NCI-H524 treated with DMSO at 0.1 percent for 48 hours (cell line): ENCODE measurements at places on chromosomes 13 and 19.

- DNase-seq = peak; percentile 78
Observed at GRCh38 chr19:5035793-5036697, 67.1 kb downstream of the KDM4B start.

GRCh38 chr19:32427536-32427935 lies 22.0 kb downstream of the DPY19L3 start:
- peak; percentile 11 for DNase-seq

GRCh38 chr19:40512473-40513344 lies 45.9 kb downstream of the SPTBN4 start:
- no peak for DNase-seq

DNA sequence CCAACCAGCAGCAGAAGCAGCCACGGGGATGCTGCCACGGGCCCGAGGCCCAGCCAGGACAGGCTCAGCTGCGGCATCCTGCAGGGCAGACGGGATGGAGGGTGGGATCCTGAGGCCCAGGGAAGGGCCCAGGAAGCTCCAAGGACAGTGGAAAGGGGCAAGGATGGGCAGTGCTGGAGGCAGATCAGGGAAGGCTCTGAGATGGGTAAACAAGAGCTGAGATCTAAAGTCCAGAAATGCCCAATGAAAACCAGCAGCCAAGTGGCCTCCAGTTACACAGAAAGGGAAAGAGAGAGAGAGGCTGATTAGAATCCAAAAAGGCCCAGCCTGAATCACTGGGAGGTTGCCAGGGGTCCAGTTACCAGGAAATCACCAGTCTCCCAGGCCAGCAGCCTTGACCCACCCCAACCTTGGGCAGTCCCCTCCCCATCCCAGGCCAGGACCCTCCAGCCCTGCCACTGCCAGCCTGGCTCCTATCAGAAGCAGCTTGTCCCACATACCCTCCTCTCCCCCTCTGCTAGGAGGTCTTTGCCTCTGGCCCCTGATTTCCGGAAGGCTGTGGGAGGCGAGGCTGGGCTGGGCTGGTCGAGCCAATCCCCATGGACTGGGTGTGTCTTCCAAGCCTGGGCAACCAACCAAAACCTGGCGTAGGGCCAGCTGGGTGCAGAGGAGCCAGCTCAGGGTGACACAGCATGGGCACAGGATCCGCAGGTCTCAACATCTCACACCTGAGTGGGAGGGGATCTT lies at the start of gene CYP4F11:
Gene CYP4F11 (minus strand): TSS at position 198 of the 747 bp plus-strand sequence. CDS start 121 bp downstream, at position 77.
- DNase-seq = no peak

DNA sequence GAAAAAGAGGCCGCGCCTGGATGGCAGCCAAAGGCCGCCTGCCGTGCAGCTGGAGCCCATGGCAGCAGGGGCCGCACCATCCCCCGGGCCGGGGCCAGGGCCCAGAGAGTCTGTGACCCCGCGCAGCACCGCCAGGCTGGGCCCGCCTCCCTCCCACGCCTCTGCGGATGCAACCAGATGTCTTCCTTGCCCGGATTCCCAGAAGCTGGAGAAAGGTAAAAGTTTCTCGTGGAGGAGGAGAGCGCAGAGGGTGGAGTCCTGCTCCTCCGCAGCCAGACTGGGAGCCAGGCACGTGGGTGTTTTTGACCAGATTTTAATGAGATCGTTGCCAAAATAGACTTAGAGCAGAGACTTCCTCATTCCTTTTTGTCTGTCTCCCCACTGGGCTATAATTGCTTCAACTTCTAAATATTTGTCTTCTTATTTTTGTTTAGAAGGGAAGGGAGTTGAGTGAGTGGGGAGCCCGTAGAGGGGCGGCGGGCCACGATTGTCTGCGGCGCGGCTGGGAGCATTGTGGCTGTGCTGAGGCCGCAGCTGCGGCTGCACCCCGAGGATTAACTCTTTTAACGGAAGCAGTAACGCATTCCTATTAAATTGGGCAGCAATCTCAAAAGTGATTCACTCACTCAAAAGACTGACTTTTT lies 22.8 kb upstream of the NDUFS7 start:
- no peak for DNase-seq

DNA sequence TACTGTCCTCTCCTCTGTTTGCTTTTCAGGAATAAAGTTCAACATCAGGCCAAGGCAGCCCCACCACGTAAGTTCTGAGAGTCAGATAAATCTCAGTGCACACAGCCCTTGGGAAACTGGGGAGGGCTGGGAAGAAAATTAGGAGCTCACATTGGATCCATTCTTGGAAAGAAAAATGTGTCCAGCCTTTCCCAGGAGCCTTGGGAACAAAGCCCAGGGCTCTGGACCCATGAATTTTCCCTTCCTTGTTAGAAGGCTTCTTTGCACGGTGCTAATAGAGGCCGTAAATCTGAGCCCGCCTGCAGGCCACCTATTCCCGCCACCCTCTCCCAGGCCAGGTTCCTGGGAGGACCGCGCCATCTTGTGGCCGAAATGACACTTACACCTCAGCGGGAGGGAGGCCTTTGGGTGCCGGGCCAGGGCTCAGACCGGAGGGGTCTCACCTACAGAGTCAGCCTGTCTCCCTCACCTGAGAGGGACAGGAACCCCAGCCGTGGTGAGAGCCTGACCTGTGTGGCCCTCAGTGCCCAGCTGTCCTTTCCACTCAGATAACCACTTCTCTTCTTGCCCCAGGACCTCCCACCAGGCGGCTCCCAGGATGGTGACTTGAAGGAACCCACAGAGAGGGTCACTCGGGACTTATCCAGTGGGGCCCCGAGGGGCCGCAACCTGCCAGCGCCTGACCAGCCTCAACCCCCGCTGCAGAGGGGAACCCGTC lies 25.1 kb upstream of the KCTD15 start:
- peak; percentile 17 for DNase-seq

GRCh38 chr19:12670159-12670928 lies 3.7 kb downstream of the WDR83 start:
- no peak for DNase-seq

- DNase-seq = no peak
Observed at GRCh38 chr13:40368127-40368891, 298.1 kb downstream of the FOXO1 start.

GRCh38 chr19:3234800-3235199 lies 10.3 kb downstream of the CELF5 start:
- no peak for DNase-seq

- DNase-seq = no peak
Observed at GRCh38 chr13:83125791-83126190, 756.5 kb downstream of the SLITRK1 start.

- DNase-seq = no peak
Observed at GRCh38 chr13:114146629-114147028, 14.2 kb upstream of the RASA3 start.

DNA sequence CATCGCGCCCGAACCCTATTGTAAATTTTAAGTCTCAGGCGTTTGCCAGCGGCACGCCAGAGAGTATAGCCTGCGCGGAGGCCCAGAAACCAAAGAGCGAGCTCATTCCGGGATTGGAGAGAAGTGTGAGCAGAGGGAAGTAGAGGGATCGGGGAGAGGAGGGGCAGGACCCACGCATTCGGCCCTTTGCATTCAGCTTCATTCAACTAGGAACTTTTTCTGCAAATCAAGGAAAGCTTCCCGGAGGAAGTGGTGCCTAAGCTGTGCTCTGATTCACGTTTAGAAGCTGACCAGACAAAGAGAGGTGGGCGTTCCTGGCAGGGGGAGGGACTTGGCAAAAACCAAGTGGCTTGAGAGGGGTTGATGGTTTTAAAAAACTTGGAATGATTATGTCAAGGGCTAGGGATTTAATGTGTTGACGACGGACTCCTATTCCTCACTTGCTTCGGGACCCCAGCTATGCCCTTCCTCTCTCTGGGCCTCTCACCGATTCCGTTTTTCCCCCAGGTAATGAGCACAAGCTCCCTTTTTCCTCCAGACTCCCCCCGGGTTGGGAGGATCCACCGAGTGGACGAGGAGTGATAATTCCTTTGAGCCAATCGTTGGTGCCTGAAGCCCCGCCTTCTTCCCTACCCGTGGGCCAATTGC lies 811 bp upstream of the PRMT1 start:
- DNase-seq = peak; percentile 60

DNA sequence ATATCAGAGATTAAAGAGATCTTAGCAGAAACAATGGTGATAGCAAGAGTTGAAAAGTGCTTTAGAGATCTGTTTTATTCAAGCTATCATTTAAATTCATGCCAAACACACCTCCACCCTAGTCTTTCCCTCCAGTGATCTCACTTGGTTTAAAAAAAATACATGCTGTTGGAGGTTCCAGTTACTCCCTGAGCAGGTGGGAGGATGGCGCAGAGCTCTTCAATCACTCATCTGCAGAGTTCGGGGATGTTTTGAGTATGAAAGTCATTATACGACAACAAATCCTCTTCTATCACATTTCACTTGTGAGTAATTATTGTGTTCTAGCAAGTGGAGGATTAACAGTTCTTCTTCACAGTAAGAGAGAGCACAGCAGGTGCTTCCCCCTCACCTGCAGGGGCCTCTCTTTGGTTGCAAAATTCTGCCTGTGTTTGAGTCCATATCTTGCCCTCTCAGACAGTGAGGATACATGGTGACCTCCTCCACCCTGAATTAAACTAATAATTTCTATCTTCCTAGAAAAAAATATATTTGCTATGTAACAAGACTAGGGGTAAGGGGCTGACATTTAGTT lies 376.7 kb downstream of the LIG4 start:
- peak; percentile 89 for DNase-seq

DNA sequence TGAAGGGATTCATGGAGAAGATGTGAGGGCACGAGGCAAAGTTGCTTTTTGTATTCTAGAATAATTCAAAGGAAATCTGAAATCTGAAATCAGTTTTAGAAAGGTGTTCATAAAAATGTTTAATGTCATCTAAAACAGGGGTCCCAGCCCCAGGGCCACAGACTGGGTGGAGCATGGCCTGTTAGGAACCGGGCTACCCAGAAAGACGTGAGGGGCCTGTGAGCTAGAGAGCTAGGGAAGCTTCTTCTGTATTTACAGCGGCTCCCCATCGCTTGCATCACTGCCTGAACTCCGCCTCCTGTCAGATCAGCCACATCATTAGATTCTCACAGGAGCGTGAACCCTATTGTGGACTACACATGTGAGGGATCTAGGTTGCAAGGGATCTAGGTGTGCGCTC lies 151.2 kb downstream of the USP12 start:
- no peak for DNase-seq

GRCh38 chr19:8518536-8518935 lies 4.6 kb upstream of the ZNF414 start:
- DNase-seq = no peak

DNA sequence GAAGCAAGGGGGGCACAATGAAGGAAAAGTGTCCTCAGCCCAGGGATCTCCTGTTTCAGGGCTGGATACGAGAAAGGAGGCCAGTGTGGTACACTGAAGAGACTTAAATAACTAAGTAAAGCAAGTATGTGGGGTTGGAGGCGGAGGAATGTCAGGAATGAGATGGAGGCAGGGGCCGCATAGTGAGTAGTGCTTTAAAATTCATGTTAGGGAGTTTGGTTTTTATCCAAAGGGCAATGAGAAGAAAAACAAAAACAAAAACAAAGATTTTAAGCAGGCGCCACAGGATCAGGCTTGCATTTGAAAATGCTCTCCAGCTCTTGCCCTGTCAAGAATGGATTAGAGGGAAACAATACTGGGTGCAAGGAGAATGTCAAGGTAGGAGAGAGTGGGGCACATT lies 273.4 kb downstream of the DCLK1 start:
- DNase-seq = no peak

GRCh38 chr13:95289020-95289444 lies 12.2 kb downstream of the ABCC4 start:
- no peak for DNase-seq

GRCh38 chr13:105725887-105726286 lies 809.6 kb downstream of the EFNB2 start:
- no peak for DNase-seq

- no peak for DNase-seq
Observed at GRCh38 chr19:43847884-43848283, 20.8 kb downstream of the ZNF283 start.

DNA sequence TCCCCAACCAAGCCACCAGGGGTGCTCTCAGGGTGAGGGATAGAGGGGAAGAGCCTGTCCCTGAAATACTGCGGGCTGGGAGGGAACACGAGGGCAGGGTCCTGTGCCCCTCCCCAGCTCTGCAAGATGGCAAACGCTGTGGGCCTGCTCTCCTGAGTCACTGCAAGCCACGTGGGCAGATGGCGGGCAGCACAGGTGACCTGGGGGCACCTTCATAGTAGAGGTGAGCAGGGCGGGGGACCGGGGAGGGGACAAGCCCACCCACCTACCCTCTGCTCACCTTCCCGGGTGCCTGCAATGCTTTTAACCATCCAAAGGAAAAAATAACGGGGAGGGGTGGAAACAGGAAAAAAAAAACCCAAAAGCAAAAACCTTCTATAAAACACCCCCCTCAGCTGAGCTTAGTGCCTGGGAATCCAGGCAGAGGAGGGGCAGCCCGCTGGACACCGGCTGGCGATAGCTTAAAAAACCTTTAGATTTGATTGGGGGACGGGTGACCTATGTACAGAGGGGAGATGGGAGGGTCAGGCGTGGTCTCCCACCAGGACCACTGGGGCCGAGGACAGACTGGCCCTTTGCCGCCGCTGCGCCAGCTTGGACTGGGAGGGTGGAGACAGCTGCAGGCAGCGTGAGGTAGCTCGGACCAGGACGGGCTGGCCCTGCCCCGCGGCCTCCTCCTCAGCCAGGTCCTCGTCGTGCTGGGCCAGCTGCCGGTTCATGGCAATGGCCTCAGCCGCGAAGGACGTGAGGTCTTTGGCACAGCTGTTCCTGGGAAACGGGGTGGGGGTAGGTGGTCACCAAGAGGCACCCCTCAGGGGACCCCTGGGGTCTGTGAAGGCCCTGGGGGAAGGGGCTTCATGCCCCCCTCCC lies 11.7 kb downstream of the MKNK2 start:
- no peak for DNase-seq

DNA sequence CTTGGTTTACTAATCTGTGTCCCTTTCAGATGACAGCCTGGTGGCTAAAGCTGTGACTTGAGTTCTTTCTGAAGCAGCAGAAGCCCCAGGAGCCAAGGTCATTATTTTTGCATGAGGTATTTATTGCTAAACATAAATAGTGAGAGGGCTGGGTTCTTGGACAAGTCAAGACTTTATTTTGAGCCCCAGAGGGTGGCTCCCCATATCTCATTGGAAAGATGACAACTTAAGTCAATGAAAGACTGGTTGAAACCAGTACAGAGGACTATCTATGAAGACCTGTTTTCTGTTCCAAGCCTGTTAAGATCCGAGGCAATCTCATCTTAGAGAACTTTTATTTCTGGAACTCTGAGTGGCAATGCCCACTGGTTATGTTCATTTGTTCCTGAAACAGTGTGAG lies 14.4 kb upstream of the ERICH6B start:
- DNase-seq = no peak
